ENCODE measurements at places on chromosomes 5 and 9.

DNA sequence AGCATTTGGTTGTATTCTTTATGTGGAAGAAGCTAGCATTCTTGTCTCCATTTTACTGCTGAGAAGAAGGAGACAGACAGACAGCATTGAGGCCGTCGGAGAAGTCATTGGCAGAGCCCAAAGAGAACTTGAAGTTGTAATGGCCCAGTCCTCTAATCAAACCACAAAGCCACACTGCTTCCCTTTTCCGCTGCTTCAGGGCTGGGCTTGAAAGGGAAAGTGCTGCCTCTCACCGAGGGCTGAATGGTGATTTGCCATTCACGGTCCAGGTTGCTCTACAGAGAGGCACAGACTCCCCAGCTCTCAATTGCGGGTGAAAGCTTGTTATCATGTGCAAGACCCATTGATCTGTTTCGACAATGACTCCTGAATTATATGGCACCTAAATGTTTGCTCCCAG is 25.6 kb upstream of the POU4F3 start:
- no peak for DNase-seq

DNA sequence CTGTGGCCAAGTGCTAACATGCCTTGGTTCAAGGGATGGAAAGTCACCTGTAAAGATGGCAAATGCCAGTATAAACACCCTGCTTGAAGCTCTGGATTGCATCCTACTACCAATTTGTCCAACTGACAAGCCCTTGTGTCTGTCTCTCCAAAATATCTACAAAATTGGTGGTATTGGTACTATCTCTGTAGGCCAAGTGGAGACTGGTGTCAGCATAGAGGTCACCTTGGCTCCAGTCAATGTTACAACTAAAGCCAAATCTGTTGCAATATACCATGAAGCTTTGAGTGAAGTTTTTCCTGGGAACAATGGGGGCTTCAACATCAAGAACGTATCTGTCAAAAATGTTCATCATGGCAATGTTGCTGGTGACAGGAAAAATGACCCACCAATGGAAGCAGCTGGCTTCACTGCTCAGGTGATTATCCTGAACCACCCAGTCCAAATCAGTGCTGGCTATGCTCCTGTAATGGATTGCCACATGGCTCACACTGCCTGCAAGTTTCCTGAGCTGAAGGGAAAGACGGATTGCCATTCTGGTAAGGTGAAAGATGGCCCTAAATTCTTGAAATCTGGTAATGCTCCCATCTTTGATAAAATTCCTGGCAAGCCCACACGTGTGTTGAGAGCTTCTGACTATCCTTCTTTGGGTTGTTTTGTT is 19.9 kb downstream of the AFF4 start:
- no peak for DNase-seq

- DNase-seq, result peak; percentile 48
Observed at GRCh38 chr9:5886114-5886939, 4.4 kb upstream of the MLANA start.

GRCh38 chr5:19835442-19835841 is 152.6 kb downstream of the CDH18 start:
- no peak for DNase-seq

- no peak for DNase-seq
Observed at GRCh38 chr5:1141834-1142233, 30.0 kb upstream of the SLC12A7 start.
